ENCODE measurements at places on chromosomes 13 and 19.

DNA sequence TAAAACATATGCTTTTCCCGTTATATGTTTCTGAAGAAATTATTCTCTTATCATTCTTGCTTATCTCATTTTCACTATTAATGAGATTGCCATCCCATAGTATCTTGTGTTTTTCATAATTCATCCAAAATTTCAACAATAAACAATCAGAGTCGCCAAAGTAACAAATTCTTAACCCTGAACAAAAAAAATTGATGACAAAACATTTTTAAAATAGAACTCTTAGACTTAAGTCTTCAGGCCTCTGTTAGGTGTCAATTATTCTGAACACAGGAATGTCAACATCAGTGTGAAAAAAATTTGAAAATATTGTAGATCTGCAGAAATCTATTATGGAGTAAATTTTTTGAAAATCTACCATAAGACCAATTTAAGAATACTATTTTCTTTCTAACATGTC lies 37.4 kb downstream of the NEK5 start:
- DNase-seq, result no peak

DNA sequence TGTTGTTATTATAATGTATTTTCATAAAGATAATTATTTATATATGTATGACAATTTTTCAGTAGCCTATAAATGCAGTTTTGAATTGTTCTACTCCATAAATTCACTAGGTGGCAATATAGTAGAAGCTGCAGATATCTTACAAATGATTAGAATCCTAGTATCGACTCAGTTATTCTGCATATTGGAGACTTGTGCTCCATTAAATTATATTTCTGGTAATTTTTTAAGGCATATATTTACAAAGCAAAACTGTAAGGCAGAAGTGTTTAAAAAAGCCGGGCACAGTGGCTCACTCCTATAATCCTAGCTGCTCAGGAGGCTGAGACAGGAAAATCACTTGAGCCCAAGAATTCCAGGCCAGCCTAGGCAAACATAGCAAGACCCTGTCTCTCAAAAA lies 58.7 kb downstream of the DPY19L3 start:
- peak; percentile 23 for DNase-seq

DNA sequence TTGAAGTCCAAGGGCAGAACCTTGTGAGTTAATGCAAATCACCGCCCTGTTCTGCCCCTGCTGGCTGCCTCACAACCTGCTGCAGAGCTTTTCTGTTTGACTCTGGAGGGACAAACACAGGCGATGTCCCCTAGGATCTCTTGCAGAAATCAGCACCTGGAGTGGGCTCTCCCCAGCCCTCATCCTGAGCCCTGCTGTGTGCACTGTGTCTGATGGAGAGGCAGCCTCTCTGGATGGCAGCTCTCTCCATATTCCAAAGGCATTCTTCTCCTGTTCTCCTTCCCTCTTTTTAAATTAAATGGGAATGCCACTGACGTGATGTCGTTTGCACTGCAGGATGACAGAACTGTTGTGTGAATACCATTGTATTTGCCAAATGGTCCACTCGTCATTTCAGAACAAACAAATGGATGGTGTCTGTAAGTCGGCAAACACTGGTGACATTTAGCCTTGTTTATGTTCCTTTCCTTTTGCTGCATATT lies 184.1 kb downstream of the ZNF536 start:
- DNase-seq, result peak; percentile 38

DNA sequence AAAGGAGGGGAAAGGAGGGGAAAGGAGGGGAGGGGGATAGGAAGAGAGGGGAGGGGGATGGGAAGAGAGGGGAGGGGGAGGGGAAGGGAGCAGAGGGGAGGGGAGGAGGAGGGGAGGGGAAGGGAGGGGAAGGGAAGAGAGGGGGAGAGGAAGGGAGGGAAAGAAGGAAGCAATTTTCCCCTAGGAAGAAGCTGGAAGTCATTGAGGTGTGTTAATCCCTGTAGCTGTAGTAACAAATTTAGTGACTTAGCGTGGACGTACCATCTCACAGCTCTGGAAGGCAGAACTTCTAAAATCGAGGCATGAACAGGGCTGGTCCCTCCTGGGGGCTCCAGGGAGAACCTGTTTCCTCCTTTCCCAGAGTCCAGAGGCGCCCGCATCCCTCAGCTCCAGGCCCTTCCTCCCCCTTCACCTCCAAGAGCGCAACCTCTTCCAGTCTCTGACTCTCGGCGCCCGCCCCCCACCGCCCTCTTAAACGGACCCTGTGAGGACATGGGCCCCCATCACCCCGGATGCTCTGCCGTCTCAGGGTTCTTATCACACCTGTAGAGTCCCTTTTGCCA lies 5.6 kb upstream of the CDC34 start:
- DNase-seq, result no peak

DNA sequence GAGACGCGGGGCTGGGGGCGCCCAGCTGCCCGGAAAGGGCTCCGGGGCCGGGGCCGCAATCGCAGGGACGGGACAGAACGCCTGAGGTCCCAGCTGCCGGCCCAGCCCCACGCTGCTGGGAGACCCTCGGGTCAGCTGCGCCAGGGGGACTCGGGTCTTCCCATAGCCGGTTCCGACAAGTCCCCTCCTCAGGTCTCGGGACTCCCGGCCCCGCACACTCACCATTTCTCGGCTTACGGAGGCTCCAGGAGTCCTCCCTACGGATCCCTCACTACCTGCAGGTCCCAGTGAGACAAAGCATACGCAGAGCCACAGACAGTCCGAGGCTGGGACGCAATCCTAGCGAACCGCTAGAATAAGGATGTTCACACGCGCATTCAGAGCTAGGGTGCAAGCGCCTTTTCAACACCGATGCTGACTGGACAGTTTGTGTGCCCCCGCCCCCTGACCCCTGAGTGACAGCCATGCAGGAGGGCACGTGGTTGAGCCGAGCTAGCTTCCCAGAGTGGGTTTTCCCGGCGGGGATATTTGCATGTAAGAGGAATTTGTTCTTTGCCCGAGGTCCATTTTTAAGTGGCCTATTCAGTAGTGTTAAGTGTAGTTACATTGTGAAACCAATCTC lies 13.6 kb downstream of the ZNF490 start:
- DNase-seq, result no peak

DNA sequence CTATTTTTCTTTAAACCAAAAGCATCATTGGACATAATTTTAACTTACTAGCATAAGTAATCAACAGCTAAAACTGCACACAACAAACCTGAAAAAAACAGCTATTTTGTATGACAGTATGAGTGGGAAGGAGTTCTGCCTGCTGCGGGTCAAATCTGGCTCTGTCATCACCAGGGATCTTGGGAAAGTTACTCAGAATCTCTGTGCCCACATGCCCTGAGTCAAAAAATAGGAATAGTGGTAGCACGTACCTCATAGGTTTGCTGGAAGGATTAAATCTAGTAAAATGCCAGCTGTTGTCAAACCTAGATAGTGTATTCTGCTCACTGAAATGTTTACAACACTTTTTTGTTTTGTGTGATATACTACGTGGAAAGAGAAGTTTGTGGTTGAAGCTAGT lies 1.1 kb downstream of the CLN5 start:
- DNase-seq, result no peak
